NCI-H524 (cell line): ENCODE measurements at places on chromosomes 2 and 18.

DNA sequence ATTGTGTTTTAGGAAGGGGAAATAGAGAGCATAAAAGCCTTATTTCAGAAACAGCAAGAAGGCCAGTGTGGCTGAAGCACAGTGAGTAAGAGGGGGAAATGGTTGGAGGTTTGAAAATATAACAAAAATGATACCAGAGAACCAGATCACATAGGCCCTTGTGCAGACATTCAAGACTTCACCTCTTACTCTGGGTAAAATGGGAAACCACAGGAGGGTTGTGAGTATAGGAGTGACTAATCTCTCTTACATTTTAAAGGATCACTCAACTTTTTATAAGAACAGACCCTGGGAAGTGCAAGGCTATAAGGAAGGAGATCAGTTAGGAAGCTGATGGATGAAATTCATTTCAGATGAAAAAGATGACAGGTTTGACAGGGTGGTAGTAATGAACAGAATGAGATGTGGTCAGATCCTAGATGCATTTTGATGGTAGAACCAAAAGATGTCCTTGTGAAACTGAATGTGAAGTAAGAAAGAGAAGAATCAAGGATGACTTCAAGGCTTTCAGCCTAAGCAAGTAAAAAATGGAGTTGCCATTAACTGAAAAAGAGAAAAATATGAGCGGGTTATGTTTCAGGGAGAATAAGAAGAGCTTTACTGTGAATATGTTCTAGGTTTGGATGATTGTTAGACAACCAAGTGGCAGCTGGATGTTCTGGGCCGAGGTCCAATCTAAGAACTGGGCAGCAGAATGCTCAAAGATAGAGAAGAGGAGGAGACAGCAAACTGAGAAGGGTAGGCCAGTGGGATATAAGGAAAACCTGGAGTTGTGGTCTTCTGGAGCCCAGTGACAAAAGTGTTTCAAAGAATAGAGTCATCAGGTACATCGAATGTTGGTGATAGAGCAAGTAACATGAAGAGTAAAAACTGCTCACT is 65.1 kb downstream of the USP40 start:
- no peak for DNase-seq

DNA sequence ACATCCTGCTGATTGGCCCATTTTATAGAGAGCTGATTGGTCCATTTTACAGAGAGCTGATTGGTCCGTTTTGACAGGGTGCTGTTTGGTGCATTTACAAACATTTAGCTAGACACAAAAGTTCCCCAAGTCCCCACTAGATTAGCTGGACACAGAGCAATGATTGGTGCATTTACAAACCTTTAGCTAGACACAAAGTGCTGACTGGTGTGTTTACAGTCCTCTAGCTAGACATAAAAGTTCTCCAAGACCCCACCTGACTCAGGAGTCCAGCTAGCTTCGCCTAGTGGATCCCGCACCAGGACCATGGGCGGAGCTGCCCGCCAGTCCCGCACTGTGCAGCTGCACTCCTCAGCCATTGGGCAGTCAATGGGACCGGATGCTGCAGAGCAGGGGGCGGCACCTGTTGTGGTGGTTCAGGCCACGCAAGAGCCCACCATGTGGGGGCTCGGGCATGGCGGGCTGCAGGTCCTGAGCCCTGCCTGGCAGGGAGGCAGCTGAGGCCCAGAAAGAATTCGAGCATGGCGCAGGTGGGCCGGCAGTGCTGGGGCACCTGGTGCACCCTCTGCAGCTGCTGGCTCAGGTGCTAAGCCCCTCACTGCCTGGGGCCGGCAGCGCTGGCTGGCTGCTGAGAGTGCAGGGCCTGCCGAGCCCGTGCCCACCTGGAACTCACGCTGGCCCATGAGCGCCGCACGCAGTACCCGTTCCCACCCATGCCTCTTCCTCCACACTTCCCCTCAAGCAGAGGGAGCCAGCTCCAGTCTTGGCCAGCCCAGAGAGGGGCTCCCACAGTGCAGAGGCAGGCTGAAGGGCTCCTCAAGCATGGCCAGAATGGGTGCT is 713.2 kb upstream of the GYPC start:
- DNase-seq = no peak

GRCh38 chr2:234405462-234405861 is 91.4 kb downstream of the ARL4C start:
- no peak for DNase-seq

DNA sequence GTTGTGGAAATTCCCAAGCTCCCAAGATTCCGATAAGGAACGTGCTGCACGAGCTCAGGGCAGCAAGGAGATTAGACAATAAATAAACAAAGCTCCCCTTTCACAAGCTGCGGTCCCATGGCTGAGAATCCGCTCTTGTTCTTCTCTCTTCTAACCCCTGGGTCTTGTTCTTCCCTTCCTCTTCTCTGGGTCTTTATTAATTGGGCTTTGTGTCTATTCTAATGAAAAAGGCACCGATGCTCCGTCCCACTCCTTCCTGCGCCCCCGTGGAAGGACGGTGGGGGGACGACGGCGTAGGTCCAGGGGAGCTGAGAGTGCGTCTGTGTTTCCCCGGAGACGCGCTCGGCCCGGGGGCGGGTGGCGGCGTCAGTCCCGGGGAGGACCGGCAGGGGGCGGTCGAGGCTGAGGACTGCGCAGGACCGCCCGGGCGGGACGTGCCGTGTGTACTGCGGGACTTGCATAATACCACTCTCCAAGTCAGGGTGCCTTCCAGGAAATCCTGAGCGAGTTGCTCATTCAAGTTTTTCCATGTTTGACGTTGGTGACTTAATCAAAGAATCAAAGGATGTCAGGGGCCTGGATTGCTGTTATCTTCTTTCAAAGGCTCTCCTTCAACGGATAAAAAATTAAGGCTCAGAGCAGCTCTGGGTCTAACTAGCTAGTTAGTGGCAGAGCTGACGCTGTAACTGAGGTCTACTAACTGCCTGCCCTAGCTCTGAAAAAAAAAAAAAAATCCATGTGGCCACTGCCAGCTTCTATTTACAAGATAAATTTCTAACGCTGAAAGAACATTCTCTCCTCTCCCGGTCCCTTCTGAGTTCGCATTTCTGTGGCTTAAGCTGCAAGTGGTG is 321.4 kb downstream of the TGIF1 start:
- DNase-seq = peak; percentile 41

DNA sequence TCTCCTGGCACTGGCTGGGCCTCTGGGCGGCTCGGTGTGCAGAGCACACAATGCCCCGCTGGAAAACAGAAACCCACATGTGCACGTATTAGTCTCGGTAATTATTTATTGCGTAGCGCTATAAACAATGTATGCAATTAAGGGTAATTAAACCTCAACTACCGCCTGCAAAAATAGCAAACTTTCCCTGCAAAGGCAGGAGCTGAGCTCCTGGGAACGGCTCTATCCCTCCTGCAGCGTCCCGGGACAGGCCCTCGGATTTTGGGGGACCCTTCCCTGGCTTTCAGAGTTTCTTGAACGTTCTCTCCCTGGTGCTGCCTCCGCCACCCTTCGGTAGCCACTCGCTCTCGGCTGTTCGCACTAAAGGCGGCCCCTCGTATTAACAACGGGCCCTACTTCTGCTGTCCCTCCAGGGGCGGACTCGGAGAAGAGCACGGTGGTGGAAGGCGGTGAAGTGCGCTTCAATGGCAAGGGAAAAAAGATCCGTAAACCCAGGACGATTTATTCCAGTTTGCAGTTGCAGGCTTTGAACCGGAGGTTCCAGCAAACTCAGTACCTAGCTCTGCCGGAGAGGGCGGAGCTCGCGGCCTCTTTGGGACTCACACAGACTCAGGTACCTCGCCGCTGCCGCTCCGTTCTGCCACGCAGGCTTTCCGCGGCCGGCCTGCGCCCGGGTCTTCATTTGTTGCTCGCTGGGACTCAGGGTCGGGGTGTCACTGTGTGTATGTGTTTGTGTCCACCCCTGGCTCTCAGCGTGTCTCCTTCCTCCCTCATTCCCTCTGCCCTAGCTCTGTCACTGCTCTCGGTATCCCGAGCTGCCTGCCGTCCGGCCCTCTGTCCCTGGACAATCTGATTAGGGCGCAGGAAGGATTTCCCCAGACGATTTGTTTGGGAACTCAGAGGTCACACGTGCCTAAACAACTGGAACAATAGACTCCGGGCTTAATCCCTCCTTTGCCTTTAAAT is 1.2 kb downstream of the DLX1 start:
- DNase-seq = peak; percentile 37

DNA sequence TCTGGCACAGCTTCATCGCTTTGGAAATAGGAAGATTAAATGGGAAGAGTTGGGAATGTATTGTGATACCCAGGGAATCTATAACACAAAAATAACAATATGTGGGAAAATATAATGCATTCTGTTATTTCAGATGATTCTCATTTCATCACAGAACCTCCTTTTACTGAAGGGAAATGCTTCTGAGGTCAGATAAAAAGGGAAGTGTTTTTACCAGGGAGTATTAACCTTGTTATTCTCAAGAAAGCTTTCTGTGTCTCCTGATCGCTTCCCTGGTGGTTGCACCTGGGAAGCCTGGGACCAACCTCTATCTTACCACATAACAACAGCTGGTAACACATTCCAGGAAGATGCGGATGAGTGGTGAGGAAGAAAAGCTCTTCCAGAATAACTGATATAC is 47.2 kb downstream of the SCG2 start:
- no peak for DNase-seq

DNA sequence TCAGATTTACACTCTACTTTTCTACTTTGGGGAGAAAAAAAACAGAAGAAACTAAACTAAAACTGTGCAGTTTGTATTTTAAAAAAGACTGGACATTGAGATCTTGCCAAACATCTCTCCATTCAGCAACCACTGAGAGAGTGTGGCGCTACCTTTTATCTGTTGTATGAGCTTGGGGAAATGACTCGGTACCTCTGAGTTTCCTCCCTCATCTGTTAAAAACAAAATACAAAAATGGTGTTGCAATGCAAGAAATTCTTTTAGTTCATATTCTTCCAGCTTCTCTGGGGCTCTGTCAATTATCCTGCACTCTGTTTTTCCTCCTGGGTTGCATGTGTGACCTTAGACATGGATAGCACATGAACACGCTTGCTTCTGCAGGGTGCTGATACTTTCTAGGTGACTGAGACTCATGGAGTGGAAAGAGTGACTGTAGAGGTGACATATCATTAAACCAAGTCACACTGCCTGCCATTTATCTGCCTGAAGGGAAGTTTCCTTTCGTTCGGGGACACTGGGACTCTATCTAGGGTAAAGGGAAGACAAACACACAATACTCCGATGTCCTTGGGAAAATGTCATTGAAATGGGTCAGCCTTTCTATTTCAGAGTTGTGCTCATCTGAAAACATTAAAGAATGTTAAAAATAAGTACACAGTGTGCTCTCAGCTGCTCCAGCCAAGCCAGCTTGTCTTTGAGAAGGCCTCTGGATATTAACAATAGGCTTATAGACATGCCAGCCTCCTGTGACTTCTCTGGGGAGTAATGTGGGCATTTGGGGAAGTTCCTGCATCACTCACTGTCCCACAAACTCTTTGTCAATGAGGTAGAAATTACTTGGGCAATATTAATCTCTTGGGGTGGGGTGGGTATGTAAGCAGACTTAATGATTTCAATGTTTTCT is 91.4 kb downstream of the TRIB2 start:
- no peak for DNase-seq

DNA sequence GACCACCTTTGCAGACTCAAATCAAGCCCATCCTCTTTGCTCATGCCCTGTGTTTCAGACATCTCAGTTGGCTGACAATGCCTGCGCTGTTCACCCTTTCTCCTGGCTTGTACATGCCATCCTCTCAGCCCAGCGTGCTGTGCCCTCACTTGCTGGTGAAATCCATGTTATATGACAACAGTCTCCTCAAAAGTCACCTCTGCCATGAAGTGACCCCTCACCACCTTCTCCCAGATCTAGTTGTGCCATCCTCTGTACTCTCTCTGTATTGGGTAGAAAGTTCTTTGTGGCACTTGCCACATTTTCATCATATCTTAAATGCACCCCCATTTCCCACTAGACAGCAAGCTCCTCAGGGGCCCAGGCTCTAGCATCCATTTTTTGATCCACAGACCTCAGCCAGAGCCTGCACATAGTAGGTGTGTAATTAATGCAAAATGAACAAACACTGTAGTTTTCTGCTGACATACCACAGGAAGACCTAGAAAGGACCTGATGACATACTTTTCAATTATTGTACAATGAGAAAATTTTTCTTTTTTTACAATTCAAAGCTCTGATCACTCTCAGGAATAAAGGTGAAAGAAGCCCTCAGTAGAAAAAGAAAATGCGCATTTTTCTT is 22.8 kb downstream of the ZEB2 start:
- DNase-seq = no peak

GRCh38 chr2:144241801-144242200 is 278.1 kb downstream of the ZEB2 start:
- DNase-seq = no peak

DNA sequence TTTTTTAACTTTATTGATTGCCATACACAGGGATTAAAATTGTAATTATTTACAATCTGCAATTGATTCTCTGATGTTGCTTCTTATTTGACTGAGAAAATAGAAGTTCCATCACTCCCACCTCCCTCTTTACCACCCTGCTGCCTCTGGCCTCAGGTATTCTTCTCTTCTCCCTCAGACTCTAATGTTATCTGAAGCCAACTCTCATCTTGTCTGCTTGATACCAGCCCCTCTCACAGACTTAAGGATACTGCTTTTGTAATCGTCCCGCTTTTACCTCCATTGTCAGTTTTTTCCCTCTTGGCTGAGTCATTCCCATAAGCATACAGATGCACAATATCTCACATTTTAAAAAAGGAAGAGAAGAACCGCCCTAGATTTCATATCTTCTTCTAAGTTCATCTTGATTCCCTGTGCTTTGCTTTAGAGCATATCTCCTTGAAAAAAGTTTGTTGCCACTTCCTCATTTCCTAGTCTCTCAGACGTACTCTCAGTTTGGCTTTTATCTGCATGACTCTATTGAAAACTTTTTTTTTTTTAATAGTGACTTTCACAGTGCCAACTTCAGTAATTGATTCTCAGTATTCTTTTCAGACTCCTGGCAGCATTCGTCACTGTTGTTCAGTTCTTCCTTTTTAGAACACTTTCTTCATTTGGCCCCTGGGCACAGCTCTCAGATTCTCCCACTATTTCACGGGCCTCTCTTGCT is 31.1 kb downstream of the SPAG16 start:
- DNase-seq = no peak

GRCh38 chr2:222964376-222965031 is 87.5 kb upstream of the KCNE4 start:
- no peak for DNase-seq

DNA sequence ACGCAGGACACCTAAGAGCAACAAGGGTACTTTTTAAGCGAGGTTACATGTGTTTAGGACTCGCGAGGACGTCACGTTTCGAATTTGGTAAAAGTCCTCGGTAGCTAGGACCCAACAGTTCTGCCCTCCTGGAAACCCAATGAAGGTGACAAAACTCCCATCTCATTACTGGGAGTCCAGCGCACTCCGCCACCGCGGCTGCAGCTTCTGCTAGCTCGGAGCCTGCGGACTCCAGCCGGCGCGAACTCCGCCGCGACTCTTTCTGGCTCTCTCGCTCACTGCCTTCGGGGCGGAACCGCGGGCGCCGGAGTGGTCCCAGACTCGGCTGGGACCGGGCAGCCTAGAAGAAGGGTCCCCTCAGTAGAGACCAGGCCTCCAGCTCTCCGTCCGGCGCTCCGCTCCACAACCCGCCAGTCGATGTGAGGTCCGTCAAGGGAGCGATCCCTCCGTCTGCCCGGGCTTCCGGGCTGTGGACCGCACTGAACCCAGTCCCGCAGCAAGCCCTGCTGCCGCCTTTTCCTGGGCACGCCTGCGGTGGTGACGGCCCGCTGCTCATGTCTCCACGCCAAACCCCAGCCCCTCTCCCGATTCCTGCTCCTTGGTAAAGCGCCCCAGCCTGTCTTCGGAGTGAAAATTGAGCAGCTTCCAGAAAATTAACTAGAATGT is 3.0 kb upstream of the OSR1 start:
- no peak for DNase-seq
